ENCODE measurements at places on chromosomes 13 and 19.
A peak's percentile ranks its signal among the peaks of the same experiment; 100 is the strongest.

DNA sequence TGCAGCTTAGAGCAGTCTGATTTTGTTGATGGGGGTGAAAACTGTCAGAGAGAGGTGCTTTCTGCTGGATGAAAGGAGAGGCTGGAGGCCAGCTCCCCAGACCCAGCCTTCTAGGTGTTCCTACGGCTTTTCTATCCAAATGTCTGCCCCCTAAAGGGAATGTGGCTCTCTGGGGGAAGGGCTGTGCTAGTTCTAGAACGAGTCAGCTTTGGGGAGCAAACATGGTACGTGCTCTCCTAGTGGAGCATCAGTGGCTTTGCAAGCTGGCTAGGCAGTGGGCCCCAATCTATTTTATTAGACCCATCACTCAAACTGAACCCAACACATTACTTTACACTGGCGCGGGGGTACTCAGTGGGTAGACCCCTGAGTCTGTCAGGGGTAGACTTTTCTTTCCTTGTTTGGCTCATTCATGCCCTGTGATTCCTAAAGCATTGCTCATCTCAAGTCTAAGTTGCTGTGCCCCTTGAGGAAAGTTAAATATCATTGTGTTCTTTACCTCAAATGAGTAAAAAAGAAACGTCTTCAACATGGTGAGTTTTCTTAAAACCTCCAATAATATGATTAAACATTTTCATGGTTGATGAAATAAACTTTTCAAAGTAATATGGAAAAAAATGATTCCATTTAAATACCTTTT, 254.9 kb downstream of the DLEU7 start:
- no peak for DNase-seq

DNA sequence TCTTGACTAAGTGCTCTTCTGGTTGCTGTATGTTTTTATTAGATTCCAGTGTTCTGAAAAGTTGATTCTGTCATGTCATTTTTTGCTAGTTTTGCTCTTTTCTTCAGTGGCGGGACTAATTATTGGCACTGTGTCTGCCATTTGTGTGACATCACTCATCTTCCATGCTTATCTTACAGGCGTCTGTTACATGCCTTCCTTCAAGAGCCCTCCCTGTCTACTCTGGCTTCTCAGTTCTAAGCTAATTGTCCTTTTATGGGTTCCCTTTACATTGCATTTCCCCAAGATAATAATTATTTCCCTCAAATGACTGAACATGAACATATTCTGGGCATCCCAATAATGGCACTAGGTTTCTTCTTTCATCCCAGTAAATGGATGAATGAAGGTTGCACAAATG, 459.1 kb downstream of the DCT start:
- no peak for DNase-seq

- no peak for DNase-seq
Measured at GRCh38 chr19:5705552-5705951, 14.4 kb downstream of the LONP1 start.

DNA sequence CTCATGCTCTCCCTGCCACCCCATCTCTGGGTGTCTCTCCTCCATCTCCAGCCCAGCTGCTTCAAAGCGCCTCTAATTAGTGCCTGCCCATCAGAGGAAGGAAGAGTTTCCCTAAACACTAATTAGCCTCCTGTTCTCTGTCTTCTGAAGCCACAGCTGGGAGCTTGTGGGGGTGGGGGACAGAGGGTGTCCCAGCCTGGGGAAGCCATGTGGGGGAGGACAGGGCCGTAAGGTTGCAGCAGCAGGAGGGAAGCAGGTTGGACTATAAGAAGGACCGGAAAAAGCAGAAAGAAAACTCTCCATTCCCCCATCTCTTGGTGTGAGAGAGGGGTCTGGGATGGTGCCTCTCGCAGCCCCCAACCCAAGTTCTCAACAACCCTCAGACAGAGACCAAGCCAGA, 26.2 kb downstream of the SLC8A2 start:
- no peak for DNase-seq

GRCh38 chr13:113166266-113166665, 7.8 kb downstream of the PROZ start:
- DNase-seq = no peak

- DNase-seq = no peak
Measured at GRCh38 chr19:17206736-17207581, 8.2 kb upstream of the USE1 start.

- no peak for DNase-seq
Measured at GRCh38 chr13:80131204-80131603, 209.7 kb downstream of the SPRY2 start.

- no peak for DNase-seq
Measured at GRCh38 chr13:111623208-111623607, 302.8 kb downstream of the TEX29 start.

DNA sequence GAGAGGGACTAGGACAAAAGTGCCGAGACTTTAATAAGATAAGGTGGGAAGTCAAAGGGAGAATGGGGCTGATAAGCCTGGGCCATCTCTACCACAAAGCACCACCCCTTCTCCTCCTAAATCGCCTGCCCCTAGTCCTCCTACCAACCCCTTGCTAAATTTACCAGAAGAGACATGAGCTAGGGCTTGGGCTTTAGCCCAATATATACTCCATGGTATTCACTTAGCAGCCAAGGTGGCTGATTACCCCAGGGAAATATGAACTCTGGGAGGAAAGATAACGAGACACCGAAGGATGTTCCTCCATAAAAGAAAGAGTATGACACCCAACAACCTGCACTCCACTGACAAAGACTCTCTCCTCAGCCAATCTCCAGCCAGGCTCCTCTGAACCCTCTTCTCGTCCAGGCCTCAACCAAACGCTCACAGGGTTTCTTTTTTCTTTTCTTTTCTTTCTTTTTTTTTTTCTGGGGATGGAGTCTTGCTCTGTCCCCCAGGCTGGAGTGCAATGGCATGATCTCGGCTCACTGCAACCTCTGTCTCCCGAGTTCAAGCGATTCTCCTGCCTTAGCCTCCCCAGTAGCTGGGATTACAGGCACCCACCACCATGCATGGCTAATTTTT, 610.2 kb downstream of the UQCRFS1 start:
- no peak for DNase-seq

DNA sequence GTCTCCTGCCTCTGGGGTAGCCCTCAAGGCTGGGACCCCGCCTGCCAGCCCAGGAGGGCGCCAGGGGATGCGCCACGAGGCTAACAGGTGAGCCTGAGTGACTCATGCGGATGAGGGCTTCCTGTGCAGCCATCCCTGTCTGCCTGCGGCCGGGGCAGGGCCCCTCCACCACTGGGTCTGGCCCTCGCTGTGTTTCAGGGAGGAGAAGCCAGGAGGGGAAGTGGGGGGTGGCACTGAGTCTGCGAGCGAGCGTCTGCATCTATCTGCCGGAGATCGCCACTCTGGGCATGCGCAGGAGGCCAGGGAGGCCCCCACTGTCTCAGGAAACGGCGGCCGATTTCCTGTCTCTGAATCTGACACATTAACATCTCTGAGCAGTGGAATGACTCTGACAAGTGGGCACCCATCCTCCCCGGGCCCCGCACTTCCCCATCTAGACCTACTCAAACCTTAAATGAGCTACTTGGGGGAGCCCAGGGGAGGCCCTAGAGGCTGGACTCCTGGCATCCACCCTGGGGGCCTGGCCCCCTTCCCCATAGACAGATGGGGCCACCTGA, 19.7 kb downstream of the RFX1 start:
- peak; percentile 98 for DNase-seq

GRCh38 chr19:17348700-17349099, 11.3 kb downstream of the GTPBP3 start:
- DNase-seq = no peak

- DNase-seq = no peak
Measured at GRCh38 chr19:13884726-13885591, 8.0 kb downstream of the NANOS3 start.

- no peak for DNase-seq
Measured at GRCh38 chr19:19529783-19530422, 1.2 kb downstream of the YJEFN3 start.

DNA sequence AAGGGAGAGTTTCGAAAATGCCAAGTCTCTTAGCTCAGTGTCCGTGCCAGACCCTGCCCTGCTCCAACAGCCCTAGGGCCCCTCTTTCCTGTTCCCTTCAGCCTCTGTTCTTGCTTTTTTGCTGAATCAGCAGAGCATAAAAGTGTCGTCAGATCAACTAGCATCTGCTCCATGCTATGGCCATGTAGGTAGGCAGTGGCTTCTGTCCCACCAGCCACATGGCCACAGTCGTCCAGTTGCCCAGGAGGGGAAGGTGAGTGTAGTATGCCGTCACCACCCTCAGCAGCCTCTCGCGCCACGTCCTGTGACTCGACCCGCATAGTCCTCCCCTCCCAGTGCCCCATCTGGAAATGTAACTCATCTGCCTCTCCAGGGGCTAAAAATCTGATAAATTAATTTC, 50.9 kb upstream of the ATP11A start:
- DNase-seq = no peak

Measured in stimulated activated CD4-positive, alpha-beta T cell treated with anti-CD3 and anti-CD28 coated beads, Interleukin-4, amount 100 ng/mL, for 4 hours (primary cell).